NCI-H226 (cell line): ENCODE measurements at places on chromosomes 11 and 22.

DNA sequence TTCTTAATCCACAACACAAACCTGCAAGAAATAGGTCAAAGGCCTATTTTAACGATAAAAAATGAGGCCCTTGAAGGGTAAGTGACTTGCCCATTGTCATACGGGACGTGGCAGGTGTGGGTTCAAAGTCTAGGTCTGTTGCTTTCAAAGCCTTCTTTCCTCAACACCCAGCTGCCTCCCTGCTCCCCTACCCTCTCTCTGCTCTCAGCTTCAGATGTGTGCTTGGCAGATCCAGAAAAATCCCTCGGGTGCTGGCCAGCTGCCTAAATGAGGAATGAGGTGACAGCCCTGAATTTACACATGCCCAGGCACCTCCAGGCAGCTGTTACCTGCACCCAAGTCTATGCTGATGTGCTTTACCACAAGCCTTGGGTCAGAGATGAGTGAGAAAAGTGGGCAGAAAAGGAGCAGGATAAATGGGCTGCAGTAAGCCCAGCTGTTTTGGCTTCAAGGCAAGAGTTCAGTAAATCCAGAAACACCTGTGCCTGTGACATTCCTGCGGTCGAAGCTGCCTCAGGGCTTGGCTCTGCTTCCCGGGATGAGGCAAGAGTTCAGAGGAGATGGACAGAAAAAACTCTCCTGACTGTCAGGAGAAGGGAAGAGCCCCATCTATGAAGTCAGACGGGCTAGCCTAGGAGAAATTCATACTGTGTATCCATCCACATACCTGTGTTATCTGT is 49.9 kb upstream of the LDLRAD3 start:
- peak; percentile 90 for DNase-seq

- DNase-seq = no peak
Measured at GRCh38 chr22:40234658-40235057, 56.9 kb downstream of the TNRC6B start.

GRCh38 chr22:46246178-46246577 is 3.9 kb downstream of the CDPF1 start:
- DNase-seq = no peak

GRCh38 chr11:20161230-20161918 is 1.1 kb upstream of the DBX1 start:
- DNase-seq = no peak

DNA sequence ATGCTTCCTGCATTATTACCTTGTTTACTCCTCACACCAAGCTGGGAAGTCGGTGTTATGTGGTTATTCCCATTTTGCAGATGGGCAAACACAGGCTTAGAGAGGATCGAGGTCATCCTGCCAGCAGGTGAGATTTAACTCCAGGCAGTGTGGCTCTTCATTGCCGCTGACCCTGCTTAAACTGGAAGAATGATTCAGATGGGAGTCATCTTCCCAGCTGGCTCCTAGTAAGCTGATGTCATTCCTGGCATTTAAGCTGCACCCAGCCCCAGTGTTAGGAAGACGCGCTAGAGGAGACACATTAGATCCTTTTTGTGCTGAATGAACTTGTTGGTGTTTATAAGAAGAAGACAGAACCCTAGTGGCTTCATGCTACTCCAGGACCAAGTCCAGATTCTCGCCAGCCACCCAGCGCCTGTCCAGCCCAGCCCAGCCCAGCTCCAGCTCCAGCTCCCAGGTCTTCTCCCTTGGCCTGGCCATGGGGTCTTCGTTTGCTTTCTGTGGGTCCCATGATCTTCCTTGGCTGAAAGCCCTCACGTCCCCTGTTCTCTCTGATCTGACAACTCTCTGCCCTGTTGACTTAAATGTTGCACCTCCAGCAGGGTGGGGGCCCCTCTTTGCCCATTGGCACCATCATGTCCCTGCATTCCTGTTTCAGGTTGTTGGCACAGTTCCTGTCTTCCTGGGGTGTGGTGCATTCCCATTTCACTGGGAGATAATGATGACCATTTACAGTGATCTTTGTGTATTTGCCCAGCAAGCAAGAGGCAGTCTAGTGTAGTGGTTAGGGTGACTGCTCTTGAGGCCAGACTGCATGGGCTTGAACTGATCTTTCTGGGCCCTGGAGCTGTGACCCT is 13.6 kb downstream of the PARVB start:
- DNase-seq = peak; percentile 72

- DNase-seq = no peak
Measured at GRCh38 chr11:11349106-11349825, 3.8 kb downstream of the CSNK2A3 start.

DNA sequence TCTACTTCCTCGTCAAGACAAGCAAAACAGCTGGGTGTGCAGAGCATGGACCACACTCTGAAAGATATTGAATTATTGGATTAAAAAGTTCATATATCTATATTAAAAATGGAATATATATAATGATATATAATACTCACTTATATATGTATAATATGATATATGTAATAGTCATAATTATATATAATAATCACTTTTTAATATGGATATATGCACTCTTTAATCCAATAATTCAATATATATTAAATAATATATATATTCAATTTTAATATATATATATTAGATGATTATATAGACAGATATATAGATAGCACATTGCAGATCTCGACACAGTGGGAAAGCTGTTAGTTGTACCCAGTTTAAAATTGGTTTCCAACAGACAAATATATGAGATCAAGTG is 182.1 kb upstream of the CARD18 start:
- no peak for DNase-seq

DNA sequence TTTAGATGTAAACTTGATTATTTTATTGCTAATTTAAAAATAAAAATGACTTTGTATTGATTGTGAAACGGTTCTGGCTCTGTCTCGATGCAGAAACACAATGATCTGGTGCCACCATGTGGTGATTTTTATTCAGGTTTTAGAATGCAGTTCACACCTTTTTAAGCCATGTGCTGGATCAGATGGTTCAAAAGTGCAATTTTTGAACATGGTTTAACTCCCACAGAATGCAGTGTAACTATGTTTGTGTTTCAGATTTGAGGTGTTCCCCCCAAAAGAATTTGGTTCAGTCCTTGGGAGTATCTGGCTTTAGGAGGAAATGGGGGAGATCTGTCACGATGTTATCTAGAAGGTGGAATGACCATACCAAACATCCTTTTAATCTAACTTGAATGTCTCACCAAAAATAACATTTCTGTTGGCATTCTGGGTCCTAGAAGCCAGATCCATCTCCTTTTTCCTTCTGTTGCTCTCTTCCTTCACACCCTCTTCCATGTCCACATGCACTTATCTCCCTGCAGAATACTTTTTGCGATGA is 7.9 kb downstream of the MRPL16 start:
- peak; percentile 3 for DNase-seq

GRCh38 chr11:122100756-122101080 is 15.3 kb downstream of the BLID start:
- peak; percentile 65 for DNase-seq

GRCh38 chr11:115161876-115162275 is 342.3 kb downstream of the CADM1 start:
- no peak for DNase-seq

DNA sequence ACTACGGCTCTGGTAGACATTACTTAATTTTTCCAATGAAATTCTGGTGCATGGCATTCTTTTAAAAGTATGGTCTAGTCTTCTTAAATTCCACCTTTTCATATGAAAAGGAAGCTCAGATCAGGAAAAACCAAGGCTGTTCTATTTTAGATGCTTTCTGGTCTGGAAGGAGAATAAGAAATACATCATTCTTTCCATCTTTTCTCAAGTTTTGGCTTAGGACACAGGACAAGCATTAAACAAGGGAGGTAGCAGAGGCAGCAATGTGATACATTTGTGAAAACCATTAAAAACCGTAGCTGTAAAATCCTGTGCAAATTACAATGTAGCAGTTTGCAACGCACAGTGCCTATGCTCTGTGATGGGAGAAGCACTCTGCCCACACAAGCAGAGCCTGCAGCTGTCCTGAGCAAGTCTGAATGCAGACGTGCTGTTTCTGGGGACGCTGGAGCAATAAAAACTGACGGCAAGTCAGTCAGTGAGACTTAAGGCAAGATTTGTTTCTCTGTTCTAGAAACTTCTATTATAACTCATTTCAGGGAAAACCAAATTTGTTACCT is 23.7 kb downstream of the NAP1L4 start:
- DNase-seq = no peak

DNA sequence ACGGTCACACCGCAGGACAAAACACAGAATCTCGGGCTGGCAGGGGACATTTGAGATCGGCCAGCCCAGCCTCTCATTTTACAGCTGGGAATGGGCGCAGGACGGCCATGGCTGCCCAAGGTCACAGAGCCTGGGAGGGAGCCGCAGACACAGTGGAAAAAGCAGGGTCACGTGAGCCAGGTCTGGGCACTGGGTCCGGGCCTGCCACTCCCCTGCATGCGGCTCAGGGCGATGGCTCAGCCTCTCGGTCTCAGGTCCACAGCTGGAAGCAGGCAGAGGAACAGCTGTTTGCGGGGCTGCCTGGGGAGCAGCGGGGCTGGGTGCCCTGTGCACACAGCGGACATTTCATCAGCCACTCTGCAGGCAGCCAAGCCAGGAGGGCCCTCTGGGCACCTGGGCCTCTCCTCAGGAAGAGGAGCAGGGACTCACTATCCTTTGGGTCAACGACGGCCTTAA is 10.4 kb upstream of the PPARA start:
- no peak for DNase-seq

DNA sequence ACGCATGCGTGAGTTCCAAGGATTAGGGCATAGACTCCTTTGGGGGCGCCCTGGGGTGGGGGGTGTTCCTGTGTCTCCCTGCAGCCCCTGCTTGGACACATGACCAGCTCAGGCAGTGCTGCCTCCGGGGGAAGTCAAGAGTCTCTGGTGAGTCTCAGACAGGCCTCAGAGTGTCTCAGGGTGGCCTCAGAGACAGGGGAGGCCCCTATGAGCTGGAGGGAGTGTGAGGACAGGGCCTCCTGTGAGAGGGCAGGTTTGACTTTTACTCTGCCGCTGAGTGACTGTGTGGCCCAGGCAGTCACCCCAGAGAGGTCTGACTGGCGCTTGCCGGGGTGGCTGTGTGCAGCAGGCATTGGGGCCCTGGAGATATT is 41.2 kb upstream of the KCNQ1OT1 start:
- no peak for DNase-seq

DNA sequence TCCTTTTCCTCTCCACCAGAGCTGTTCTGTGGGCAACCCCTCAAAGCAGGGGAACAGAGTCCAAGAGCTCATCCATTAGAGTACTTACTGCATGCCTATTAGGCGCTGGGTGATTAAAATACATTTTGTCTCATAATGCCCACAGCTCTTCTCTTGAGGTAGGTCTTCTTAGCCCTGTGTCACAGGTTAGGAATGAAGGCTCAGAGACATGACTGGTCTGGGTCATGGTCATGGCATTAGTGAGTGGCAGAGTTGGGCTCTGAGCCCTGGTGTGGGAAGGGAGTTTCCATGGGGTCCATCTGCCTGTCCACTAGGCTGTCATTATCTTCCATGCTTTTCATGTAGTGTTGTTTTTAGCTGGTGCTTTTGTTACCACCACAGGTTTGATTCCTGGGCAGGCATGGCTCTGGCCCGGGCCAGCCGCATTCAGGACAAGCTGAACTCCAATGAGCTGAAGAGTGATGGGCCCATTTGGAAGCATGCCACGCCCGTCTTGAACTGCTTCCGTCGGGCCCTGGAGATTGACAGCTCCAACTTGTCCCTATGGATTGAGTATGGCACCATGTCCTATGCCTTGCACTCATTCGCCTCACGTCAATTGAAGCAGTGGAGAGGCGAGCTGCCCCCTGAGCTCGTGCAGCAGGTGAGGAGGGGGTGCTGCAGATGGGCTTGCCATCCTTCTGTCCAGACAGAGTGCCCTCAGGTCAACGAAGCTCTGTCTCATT is 76.1 kb downstream of the CABIN1 start:
- DNase-seq = no peak

DNA sequence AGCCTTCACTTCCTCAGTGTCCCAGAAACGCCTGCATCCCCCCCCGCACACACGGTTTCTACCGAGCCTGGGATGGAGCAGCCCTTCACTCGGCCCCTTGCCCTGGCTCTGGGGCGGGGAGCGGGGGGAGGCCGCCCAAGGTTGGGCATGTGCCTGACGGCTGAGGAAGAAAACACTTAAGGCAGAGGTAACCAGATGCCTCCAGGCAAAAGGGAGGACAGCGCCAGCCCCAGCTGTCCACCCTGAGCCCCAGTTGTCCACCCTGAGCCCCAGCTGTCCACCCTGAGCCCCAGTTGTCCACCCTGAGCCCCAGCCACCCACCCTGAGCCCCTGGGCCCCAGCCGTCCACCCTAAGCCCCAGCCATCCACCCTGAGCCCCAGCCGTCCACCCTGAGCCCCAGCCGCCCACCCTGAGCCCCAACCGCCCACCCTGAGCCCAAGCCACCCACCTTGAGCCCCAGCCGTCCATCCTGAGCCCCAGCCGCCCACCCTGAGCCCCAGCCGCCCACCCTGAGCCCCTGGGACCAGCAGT is 3.8 kb upstream of the TTLL8 start:
- no peak for DNase-seq

DNA sequence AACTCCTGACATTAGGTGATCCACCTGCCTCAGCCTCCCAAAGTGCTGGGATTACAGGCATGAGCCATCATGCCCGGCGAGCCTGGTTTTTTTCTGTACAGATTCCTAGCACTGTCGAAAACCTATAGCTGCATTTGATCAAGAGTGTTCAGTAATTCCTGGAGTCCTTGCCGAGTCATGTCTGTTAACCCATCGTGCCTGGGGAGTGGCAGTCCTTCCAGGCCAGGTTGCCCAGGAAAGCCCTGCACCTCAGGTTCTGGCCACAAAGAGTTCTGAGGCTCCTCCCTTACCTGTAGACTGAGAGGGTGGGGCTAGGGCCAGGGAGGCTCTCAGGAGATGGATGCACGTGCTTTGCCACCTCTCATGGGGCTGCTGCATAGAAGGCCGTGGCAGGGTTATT is 17.0 kb downstream of the YDJC start:
- no peak for DNase-seq

DNA sequence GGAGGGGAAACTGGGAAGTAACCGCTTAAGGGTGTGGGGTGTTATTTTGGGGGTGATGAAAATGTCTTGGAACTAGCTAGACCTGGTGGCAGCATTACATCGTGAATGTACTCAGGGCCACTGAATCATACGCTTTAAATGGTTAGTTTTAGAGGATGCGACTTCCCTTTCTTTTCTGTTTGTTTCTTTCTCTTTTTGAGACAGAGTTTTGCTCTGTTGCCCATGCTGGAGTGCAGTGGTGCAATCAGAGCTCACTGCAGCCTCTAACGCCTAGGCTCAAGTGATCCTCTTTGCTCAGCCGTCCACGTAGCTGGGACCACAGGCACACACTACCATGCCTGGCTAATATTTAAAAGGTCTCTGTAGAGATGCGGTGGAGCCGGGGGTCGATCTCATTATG is 5.6 kb upstream of the MIAT start:
- no peak for DNase-seq

DNA sequence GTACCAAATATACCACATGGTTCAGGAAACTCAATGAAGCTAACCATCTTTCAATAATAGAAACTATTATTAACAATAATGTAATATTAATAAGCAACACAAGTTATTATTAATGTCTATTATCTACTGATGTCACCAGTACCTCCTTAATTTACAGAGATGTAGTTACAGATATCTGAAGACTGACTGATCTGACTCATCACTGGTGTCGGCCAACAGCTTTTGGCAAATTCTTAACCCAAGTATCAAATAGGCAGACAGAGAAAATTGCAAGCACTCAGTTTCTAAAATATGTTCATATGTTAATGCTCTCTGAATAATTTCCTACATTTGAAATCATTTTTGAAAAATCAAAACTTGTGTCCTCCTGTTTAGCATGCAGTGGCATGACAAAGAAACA is 100.4 kb upstream of the DDI1 start:
- DNase-seq = no peak

GRCh38 chr11:22407921-22408320 is 69.7 kb downstream of the SLC17A6 start:
- DNase-seq = no peak

GRCh38 chr11:132639986-132640385 is 892.3 kb downstream of the OPCML start:
- no peak for DNase-seq
